ENCODE measurements at places on chromosomes 11 and 22.
A peak's percentile ranks its signal among the peaks of the same experiment; 100 is the strongest.

- no peak for DNase-seq
Observed at GRCh38 chr11:128294671-128295050, 292.7 kb downstream of the ETS1 start.

- no peak for DNase-seq
Observed at GRCh38 chr11:57251037-57251436, 14.0 kb upstream of the APLNR start.

DNA sequence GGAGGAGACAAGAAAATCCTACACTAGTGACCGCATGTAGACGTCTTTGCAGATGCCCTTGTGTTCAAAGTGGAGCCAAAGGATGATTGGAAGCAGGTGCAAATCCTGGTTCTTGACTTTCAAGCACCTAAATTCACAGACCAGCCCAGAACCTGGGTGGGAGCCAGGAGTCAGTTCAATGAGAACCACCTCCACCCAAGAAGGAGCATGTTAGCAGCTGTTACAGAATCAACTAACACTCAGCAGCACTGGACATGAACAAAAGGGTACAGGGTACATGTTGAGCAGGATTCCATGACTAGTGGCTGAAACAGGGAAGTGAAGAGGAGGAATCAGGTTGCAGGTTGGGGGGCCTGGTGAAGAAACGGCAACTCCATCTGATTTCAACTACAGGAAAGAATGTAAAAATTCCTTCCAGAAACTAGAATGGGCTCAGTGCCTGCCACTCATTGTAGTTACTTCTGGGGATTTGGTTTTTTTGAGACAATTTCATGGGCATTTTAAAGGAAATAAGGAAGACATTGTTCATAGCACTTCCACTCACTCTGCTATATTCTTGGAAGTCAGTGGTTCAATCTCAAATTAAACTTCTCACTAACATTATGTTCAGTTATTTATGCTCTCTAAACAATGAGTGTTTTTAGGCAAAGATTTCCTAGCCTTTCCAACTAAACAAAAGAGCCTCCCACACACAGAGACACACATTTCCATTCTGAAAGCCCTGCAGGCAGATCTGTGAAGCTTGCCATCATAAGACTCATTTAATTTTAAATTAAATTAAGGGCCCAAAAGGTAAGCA lies 173.3 kb downstream of the CADM1 start:
- DNase-seq = peak; percentile 77

DNA sequence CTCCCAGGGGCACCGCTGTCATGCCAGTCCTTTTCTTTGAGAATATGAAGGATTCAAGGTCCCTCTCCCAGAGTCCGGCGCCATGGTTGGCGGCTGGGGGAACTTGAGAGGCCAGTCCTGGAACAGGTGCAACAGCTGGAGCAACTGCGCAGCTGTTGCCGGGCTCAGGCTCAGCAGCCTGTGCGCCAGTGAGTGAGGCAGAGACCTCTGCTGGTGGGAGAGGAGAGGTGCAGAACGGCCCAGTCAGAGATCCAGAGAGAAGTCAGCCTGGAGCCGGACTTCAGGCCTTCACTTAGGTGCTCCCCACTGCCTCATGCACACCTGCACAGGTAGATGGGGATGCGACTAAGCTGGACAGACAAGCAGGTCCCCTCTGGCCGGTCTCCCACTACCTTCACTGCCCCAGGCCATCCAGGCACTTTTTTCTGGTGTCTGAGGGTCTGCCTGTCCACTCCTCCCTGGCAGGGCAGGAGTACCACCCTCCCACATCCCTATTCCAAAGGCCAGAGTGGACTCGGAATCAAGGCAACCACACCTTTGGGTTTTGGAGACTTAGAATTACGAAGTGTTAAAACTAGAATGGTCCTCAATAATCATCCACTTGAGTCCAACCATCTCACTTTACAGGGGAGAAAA lies 4.6 kb downstream of the CHRDL2 start:
- DNase-seq = peak; percentile 83

- DNase-seq = no peak
Observed at GRCh38 chr11:113255096-113255495, 59.3 kb upstream of the TTC12 start.

GRCh38 chr11:57213342-57214097 lies 23.5 kb downstream of the APLNR start:
- no peak for DNase-seq

DNA sequence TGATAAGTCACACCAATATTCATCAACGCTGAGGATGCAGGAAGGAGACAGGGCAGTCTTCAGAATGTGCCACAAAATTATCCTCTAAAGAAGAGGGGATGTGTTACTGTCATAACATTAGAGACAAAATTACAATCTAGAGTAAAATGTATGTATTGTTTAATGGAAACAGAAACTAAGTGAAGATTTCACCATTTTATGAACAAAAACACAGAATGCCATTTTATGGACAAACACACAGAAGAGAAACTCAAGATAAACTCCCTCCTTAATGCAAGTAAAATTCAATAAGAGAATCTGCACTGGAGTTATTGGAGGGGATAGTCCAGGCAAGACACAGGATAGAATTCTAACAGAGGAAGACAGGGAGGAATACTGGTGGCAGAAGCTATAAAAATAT lies 62.8 kb downstream of the LARGE2 start:
- no peak for DNase-seq

DNA sequence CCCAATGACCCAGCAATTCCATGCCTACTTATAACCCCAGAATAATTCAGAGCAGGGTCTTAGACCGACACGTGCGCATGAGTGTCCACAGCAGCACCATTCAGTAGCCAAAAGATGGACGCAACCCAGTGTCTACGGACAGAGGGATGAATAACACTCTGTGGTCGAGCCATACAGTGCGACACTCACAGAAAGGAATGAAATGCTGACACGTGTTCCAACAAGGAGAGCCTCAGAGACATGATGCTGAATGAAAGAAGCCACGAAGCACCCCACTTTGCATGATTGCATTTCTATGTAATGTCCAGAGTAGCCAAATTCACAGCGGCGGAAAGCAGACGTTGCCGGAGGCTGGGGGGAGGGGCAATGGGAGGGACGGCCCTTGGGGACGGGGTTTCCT lies 134.4 kb downstream of the CTTN start:
- no peak for DNase-seq

GRCh38 chr11:70140711-70141485 lies 62.2 kb upstream of the FADD start:
- no peak for DNase-seq

GRCh38 chr11:116339306-116340098 lies 433.3 kb downstream of the BUD13 start:
- no peak for DNase-seq

DNA sequence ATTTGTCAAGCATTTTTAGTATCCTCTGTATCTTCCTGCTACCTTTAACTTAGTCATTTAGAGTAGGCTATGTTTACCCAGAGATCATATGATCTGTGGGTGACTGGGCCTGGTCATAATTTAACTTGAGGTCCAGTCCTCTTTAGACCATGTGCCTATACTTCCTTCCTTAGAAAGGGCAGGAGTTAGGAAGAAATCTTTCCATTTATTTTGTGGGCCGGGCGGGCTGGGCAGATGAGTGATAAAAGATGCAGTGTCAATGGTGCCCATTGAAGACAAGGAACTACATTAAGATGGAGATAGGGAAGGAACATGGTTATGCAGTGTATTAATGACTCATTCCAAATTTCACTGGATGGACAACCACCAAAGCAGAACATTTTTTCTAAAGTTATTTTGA lies 30.9 kb upstream of the PDE3B start:
- no peak for DNase-seq

- DNase-seq = no peak
Observed at GRCh38 chr22:40051322-40051721, 56.6 kb downstream of the FAM83F start.

DNA sequence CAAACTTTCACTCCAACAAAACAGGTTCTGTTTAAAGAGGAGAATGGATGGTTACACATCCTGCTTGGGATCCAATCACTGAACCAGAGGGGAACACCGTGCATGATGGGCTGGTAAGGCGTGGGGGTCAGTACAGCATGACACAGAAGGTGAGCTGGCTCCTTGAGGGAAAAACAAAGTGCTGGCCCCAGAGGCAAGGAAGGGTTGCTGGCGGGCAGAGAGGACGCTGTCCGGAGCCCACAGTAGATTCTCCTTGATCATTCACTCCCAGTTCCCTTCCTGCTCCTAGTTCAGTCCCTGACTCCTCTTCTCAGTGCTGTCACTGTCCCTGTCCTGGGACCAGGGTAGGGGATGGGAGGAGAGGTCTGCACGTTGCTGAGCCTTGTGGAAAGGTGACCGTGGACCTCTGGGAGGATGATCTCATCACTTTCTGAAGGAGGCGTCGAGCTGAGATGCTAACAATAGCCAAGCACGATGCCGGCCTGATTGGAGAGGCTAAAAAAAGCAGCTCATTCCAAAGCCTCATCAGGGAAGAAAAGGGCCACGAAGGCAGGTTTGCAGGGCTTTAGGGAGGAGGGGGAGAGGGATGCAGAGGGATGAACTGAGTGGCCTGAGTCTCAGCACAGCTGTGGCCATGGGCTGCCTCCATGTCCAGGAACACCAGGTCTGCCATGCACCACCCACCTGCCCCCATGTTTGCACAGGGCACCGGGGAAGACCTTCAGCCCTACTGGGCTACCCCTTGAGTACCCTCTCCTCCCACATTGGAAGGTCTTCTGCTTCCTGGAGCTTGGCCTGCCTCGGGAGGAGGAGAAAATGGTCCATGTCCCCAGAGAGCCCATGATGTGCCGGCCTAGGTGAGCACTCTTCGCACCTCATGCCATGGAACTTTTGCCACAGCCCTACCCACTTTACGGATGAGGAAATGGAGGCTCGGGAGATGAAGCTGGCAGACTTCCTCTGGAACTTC lies 72.7 kb upstream of the RTL6 start:
- DNase-seq = no peak

GRCh38 chr11:113213549-113213948 lies 100.8 kb upstream of the TTC12 start:
- DNase-seq = no peak

GRCh38 chr11:65973439-65974110 lies 12.0 kb downstream of the SART1 start:
- no peak for DNase-seq

DNA sequence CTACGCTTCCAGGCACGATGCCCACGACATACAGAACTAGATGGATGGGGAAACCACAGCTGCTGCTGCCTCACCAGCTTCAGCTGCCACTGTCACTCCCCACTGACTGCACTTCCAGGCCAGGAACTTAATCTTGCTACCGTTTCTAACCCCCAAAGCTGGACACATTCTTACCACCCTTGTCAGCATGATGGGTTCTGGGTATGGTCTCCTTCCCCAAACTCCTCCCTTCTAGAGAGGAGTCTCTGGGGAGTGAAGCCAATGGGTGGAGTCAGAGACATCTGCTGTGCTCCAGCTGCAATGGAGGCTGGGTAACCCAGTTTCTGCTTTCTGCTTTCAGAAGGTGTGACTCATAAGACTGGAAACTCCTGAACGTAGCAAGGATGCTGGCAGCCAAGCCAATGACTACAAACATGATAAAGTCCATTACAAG lies 87.0 kb upstream of the THY1 start:
- no peak for DNase-seq

DNA sequence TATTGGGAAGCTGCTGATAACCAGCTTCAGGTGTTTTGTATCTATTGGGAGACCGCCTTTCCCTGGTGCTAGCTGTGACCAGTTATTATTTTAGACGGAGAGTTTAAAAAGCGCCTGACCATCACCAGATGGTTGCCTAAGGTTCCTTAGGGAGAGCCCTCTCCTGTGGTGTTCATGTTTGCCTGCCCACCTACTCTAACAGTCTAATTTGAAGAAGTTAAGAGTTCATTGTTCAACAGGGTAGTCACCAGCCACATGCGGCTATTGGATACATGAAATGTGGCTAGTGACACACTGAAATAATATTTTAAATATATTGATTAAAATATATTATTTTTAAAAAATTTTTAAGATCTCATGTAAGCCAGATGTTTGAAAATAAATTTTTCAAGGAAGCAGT lies 71.3 kb upstream of the SLN start:
- no peak for DNase-seq

- no peak for DNase-seq
Observed at GRCh38 chr22:35850831-35851230, 133.2 kb downstream of the APOL5 start.

- DNase-seq = no peak
Observed at GRCh38 chr11:72735495-72736027, 16.6 kb downstream of the ARAP1 start.

- DNase-seq = no peak
Observed at GRCh38 chr22:29136782-29137700, 64.2 kb downstream of the KREMEN1 start.

DNA sequence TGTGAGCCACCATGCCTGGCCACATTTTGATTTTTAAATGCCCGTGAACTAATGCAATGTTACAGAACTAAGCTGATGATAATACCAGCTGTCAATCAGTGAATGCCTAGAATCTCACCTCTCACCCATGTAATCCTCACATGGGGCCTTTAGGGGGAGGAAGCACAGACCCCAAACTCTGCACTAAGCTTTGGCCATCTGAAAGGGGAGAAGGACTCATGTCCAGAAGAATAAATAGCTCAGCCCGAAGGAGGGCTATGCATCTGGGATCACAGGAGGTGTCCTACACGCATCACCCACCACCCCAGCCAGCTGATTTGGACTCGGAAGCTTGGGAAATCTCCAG lies 36.0 kb upstream of the YPEL1 start:
- DNase-seq = no peak

GRCh38 chr11:78097666-78098385 lies 18.2 kb upstream of the NDUFC2 start:
- DNase-seq = peak; percentile 68

DNA sequence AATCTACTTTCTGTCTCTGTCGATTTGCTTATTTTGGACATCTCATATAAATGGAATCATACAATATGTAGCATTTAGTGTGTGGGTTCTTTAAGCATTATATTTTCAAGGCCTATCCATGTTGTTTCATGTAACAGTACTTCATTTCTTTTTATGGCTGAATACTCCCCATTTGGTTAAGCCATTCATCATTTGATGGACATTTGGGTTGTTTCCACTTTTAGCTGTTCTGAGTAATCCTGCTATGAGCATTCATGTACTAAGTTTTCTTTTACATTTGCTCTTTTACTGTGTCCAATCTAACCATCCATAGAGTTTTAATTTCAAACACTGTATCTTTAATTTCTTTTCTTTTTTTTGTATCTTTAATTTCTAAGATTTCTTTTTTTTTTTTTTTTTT lies 55.6 kb upstream of the SPTBN2 start:
- DNase-seq = no peak

DNA sequence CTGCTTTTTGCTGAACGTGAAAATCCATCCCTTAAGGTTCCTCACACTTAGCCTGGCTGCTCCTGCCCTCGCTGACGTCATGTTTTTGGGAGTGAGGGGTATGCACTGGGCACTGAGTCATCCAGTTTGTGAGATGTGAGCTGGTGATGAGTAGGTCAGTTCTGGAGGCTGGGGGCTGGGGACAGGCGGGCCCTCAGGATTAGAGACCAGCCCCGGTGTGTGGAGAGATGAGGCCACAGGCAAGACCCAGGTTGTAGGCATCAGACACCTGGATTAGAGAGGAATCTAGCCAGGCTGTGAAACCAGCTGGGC lies 9.2 kb downstream of the KCNC1 start:
- DNase-seq = no peak

- no peak for DNase-seq
Observed at GRCh38 chr11:9351321-9351881, 33.1 kb upstream of the IPO7 start.
